Right ventricle myocardium superior (tissue), 1 donor: ENCODE measurements at places on chromosomes 7 and 10.

- DNase-seq, result no peak
Measured at GRCh38 chr7:100649826-100650565, 6.3 kb downstream of the ACTL6B start.

GRCh38 chr7:103914147-103914899, 75.1 kb downstream of the RELN start:
- DNase-seq, result no peak

DNA sequence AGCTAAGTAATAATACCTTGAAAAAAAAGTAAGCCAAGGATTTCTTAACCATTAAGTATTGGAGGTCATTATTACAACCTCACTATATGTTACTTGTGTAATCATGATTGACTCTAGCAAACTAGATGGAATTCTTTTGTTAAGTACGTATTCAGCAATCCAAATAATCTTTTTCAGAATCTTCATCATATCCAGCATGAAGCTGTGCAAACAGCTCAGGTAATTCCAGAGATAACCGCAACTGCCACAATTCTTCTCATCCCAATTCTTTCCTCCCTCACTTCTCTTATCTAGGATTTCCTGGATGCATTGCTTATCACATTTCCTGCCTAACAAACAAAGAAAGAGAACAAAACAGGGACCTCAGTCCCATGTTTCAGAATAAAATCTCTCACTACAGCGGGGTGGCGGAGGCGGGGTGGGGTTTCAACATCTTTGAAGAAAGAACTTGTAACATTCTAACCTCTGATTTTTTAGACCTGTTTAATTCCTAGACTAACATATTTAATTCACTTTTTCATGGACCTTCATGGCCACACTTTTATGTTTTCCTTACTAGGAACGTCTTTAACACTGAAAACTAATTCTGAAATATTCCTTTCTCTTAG, 156.5 kb downstream of the POM121L12 start:
- no peak for DNase-seq

DNA sequence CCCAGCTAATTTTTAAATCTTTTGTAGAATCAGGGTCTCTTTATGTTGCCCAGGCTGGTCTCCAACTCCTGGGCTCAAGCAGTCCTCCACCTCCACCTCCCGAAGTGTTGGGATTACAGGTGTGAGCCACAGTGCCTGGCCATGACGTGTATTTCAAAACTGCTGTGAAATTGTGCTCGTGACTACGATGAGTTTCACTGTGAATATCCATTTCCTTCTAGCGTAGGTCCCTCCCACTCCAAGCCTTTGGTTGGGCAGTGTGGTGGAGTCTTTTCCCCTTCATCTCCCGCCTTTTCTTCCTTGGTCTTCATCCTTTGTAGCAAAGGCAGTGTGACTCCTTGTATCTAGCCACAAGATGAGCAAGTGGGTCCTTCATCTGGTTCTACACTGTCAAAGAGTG, 56.2 kb downstream of the CUL1 start:
- no peak for DNase-seq

DNA sequence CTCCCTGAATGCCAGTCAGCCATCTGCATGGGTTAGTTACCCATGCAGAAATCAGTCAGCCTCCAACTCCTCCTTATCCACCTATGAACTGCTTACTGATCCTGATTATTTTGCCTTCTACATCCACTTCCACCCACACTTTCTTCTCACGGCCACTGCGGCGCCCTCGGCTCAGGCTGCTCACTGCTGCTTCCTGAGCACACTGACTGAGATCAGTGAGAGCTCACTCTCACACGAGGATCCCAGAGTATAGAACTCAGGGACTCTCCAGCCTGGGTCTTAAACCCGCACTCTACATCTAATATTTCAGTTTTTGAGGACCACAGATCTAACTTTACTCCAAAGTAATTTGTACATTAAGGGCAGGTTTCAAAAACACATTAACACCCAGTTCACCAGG, 64.4 kb downstream of the GRB10 start:
- DNase-seq, result no peak

- no peak for DNase-seq
Measured at GRCh38 chr7:95263785-95264362, 60.5 kb downstream of the PON1 start.

DNA sequence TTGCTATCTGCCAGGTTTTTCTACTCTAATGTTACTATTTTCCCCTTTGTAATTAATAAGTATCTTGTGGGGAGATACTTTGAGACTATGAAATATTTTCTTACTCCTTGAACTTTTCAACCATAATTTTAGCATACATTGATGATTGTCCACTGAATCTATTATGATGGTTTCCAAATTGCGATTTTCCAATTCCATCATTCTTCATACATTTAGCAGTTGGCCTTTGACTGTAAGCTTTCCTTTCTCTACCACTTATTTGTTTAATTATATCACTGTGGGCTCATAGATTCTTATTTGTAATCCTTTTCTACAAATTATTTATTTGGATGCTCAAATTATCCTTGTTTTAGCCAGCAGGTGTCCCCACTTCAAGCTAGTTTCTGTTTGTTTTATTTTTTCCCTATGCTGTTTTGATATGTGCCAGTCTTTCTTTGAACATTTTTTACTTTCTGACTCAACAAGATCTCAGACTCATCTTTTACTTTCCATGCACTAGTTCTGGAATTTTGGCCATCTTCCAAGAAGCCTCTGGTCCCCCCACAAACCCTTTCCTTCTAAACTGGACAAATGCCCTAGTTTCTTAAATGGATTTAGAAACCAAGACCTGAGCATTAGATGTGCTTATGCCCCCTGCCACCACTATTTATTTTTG, 11.4 kb upstream of the MRPS16 start:
- no peak for DNase-seq

DNA sequence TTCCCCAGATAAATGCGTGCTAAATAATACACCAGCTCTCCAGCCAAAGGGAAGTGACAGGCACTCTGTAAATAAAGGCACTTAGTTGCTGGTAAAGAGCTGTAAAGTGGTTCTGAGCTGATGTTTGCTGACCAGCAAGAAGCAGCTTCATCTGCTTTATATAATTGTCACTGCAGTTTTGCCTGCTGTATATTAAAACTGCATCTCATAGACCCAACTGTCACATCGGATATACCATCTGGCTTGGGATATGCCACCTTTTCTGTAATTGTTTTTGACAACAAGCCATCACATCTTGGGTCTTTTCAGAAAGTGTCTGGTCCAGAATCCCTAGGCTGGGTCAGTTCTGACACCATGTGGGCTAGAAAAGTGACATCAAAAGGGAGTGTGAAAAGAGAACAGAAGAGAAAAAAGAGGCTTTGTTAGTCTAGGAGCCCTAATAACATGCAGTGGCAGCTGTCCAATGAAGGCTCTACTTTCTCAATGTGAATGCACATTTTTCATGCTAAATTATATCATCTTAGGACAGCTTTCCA, 697.6 kb downstream of the KCNMA1 start:
- DNase-seq, result no peak

DNA sequence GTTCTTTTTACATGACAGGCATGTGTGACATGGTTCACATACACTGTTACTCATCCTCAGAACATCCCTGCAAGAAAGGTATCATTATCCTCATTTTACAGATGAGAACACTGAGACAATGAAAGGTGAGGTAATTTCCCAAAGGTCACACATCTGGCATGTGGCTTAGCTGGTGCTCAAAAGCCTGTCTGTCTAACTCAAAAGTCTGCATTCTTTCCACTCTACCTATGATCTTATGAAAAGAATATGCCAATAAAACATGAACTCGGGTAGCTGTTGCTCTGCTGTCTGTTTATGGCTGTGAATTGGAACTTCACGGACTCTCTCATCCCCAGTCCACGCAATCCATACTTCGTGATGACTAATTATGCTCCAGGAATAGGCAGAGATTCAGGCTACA, 79.0 kb upstream of the ODAD2 start:
- no peak for DNase-seq

DNA sequence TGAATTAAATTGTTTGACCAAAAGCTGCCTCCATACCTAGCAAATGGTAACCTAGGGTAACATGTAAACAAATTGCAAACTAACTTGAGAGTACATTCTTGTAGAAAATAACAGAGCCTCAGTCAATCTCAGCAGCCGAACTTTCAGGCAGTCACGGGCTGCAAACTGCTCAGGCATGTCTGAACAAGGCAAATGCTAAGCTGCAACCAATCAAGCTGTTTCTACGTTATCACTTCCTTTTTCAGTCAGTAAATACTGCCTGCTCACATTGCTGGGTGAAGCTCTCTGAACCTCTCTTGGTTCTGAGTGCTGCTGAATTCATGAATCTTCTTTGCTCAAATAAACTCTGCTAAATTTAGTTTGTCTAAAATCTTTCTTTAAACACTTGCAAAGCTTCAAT, 1212.4 kb downstream of the SORCS1 start:
- DNase-seq, result peak; percentile 35
